ENCODE measurements at places on chromosomes 13 and 19.

GRCh38 chr13:40243982-40244381 lies 422.5 kb downstream of the FOXO1 start:
- no peak for DNase-seq

GRCh38 chr19:10603084-10603872 lies 16.2 kb upstream of the AP1M2 start:
- peak; percentile 46 for DNase-seq

- no peak for DNase-seq
Observed at GRCh38 chr13:113915786-113916329, 52.0 kb upstream of the GAS6 start.

DNA sequence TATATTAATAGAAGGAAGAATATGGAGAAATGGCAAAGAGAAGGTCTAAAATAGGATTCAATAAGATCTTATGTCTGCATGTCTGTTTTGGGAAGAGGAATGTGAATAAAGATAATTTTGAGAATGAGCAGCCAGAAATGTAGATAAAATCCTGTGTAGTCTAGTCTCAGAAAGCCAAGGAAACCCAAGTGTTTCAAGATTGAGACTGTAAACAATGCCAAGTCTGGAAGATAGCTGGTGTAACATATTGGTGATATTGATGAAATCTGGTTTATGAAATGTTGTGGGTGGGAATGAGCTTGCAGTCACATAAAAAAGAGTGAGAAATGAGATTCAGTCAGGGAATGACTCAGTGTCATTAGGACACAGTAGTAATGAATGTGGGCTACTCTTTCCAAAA lies 1180.3 kb upstream of the PCDH20 start:
- DNase-seq = no peak

DNA sequence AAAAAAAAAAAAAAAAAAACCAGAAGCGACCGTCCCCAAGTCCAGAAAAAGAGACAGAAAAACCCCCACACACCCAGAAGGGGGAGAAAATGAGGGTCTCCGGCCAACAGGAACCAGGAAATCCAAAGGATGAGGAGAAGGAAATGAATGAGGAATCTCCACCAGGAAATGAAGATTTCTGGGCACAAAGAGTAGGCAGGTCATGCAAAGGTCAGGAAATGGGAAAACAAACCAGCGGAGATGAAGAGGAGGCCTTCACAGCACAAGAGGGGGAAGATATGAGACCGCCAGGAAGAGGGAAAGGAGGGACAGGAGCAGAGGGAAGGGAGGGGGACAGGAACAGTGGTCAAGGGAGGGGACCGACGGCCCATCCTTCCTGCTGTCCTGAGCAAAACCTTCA lies 5.8 kb downstream of the TEAD2 start:
- DNase-seq = no peak

GRCh38 chr13:107534548-107534947 lies 680.8 kb downstream of the LIG4 start:
- no peak for DNase-seq

- no peak for DNase-seq
Observed at GRCh38 chr13:110937511-110938285, 22.8 kb upstream of the ANKRD10 start.

DNA sequence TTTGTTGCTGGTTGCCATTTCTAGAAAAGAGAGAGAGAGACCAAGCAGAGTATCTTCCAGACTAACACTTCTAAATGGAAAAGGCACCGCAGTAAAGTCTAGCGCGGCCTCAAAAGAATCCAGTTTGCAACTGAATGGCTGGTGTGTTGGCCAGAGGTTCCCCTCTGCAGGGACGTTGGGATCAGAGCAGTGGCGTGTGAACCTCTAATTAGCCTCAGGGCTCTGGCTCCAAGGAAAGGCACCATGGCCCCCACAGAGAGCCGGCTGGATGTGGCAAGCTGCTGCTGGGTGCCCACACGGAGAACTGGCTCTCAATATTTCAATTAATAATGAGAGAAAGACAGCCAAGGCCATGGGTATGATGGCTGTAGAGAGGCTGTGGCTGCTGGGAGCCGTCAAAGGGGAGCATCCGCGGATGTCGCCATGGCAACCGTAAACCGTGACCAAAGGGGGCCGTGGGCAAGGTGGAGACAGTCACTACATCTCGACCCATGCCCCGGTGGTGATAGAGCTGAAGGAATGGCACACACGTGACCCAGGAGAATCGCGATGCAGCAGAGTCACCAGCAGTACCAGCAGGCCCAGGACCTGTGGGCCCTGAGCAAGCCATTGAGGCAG lies 9.5 kb downstream of the VSTM2B start:
- DNase-seq = no peak

DNA sequence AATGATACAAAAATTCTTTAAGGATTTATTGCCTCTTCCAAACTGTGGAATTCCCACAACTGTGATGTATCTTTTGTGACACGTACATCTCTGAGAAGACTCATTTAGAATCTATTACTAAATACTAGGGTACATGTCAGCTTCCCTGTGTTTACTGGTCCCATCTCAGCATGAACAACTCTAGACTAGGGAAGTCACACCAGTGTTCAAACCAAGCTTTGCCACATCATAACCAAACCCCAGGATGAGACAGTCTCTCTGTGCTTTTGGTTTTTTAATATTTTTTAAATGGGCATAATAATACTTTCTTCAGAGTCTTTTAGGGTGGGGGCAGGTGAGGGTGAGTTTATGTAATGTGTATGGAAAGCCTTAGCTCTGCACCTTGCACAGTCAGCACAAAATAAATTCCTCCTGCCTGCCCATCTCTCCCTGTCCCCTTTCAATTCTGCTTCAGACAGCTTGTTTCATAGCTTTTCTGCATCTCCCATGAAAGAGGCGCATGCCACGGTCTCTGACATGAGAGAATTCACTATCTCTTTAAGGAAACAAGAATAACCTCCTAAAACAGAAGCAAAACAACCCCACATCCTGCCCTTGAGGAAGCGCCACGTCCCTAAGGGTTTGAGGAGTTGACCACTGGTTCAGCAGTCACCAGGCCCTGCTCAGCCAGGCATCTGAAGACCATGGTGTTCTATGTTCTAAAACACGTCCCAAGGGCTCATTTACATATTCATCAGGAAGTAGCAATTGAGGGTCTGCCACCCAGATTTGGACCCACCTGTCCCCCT lies 174.5 kb downstream of the USP12 start:
- peak; percentile 25 for DNase-seq

Measured in GM12892 (cell line).